ENCODE measurements at places on chromosomes 7 and 10.

DNA sequence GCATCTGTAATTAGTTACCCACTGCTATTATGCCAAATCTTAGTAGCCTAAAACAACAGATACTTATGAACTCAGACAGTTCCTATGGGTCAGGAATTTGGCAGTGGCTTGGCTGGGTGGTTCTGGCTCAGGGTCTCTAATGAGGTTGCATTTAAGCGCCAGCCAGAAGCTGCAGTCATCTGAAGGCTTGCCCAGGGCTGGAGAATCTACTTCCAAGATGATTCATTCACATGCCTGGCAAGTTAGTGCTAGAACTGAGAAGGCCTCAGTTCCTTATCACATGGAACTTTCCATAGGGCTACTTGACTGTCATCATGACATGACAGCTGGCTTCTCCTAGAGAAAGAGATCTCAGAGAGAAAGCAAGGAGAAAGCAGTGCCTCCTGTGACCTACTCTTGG is 121.3 kb downstream of the AVL9 start:
- no peak for DNase-seq

- no peak for DNase-seq
Measured at GRCh38 chr10:132175408-132175807, 11.3 kb upstream of the DPYSL4 start.

DNA sequence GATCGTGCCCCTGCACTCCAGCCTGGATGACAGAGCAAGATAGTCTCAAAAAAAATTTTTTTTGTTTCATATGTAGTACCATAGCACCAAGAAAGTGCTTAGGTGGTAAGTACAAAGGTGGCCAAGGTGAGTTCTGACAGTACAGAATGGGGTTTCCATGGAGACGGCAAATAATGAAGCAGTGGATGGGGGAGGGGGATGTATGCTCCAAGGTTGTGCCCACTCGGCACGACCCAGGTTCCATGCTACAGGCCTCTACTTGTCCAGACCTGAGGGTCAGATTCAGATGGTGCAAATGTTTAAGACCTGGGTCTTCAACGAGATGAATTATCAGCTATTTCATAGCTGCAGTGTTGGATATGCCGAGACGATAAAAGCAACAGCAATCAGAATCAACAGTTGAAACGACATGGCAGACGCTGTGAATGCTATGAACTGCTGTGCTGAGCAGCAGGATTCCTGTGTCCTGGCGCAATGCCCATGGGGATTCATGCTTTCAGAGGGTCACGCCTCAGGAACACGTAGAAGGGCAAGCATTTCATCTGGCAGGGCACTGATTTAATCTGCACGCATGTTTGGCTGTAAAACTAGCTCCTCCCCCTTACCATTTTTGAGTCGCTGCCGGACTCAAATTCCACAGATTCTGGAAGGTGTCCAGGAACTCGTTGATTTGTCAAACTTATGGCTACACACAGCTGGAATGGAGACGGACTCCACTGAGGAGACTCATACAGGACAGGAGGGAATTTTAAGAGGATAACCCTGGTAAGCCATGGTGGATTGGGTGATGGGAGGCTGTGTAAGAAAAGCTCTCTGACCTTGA is 256.5 kb downstream of the FRMD4A start:
- peak; percentile 75 for DNase-seq

DNA sequence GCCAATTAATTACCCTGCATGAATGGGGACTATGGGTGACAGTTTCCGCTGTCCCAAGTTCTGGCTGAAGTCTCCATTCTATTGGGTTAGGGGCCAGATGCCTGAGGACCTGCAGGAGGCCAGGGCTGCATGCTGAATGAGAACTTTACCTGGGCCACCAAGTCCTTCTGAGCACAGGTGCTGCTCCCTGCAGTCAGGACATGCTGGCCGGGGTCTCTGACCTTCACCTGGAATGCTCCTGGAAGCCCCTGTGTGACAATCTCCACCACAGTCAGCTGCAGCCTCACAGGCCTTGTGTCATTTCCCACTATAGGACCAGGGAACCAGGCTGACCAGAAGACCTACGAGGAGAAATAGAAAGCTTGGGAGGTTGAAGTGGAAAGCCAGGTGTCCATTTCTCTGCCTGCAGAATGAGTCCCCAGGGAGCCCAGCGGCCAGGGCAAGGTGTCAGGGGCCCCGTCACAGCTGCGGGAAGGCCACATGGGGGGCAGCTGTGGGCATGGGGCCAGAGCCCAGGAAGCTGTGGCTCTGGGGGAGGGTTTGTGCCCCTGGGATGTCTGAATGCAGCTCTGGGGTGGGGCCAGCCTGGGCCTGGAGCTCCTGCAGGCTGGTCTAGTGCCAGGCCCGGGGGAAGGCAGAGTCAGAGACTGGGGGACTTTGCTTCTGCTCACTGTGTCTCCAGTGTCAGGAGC is 5.6 kb upstream of the GIMAP8 start:
- DNase-seq, result no peak

Data from GOT3 (cell line).